ENCODE measurements at places on chromosomes 3 and 15. TPM values are rescaled to one million over a fixed set of nuclear protein-coding genes. Genes with fewer than 3 reads are reported as not detected.

- H3K27me3 ChIP-seq, result no peaks in the 10 kb centered on the region
- no peaks in the 10 kb centered on the region for H3K36me3 ChIP-seq
- peak; percentile 85 for DNase-seq
- H3K4me1 ChIP-seq, result peaks cover 33% of the 10 kb centered on the region
- H3K4me3 ChIP-seq, result no peak overlapping the region
- no peak overlapping the region for H3K27ac ChIP-seq
These were observed 370.6 kb upstream of the PROK2 start for GRCh38 chr3:72155391-72156064.

GRCh38 chr3:197546307-197547085 lies 9.3 kb downstream of the BDH1 start:
- peaks cover 25% of the 10 kb centered on the region for H3K4me1 ChIP-seq
- H3K27me3 ChIP-seq, result no peaks in the 10 kb centered on the region
- no peak for DNase-seq

Gene PRR20G
- total RNA-seq, result not detected

- H3K4me1 ChIP-seq, result peaks cover 44% of the 10 kb centered on the region
- DNase-seq, result no peak
- H3K36me3 ChIP-seq, result no peaks in the 10 kb centered on the region
- H3K4me3 ChIP-seq, result peak overlapping the region; percentile 17
- no peak overlapping the region for H3K27ac ChIP-seq
- H3K27me3 ChIP-seq, result no peaks in the 10 kb centered on the region
These were observed 64.8 kb upstream of the HEG1 start for GRCh38 chr3:125120379-125121122.

DNA sequence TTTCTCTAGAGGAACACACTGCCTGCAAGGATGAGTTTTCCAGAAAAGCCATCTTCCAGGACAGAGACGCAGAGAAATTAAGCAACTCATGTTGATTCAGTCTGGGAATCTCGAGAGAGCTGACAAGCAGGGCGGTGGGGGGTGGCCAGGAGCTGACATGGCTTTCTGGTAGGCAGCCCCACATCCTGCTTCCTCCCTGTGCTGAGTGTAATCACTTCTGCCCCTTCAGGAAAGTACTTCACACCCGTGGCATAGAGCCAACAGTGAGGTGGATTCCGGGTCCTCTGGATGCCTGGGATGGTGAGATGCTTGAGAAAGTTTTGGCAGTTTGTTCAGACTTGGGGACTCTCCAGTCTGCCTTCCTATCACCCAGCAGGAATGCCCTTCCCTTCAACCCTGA lies 221.1 kb downstream of the SLCO3A1 start:
- H3K4me1 ChIP-seq, result peaks cover 70% of the 10 kb centered on the region
- DNase-seq, result peak; percentile 80
- no peaks in the 10 kb centered on the region for H3K36me3 ChIP-seq

GRCh38 chr3:2968475-2968874 lies 141.7 kb downstream of the IL5RA start:
- no peaks in the 10 kb centered on the region for H3K27me3 ChIP-seq
- no peaks in the 10 kb centered on the region for H3K36me3 ChIP-seq
- no peak overlapping the region for H3K27ac ChIP-seq
- no peaks in the 10 kb centered on the region for H3K4me1 ChIP-seq
- DNase-seq, result no peak

Gene GOLGA8G
- not detected for total RNA-seq

DNA sequence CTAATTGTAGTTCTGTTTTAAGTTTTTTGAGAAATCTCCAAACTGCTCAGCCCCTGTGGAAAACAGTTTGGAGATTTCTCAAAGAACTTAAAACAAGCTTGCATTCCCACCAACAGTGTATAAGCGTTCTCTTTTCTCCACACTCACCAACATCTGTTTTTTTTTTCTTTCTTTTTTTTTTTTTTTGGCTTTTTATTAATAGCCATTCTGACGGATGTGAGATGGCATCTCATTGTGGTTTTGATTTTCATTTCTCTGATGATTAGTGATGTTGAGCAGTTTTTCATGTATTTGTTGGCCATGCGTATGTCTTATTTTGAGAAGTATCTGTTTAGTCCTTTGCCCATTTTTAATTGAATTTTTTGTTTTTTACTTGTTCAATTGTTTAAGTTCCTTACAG lies 73.1 kb upstream of the COL8A1 start:
- no peak overlapping the region for H3K27ac ChIP-seq
- DNase-seq, result no peak
- no peak overlapping the region for H3K4me3 ChIP-seq
- H3K4me1 ChIP-seq, result no peaks in the 10 kb centered on the region
- no peaks in the 10 kb centered on the region for H3K27me3 ChIP-seq

GRCh38 chr3:128112357-128112968 lies 11.1 kb downstream of the RUVBL1 start:
- no peak for DNase-seq
- peak overlapping the region; percentile 1 for H3K27ac ChIP-seq
- peaks cover 18% of the 10 kb centered on the region for H3K36me3 ChIP-seq

- H3K27me3 ChIP-seq, result no peaks in the 10 kb centered on the region
- H3K36me3 ChIP-seq, result no peaks in the 10 kb centered on the region
- H3K4me3 ChIP-seq, result no peak overlapping the region
- no peaks in the 10 kb centered on the region for H3K4me1 ChIP-seq
These were observed 89.5 kb downstream of the RAD18 start for GRCh38 chr3:8873740-8874139.

Gene RARB
- total RNA-seq, result 15.2 TPM

DNA sequence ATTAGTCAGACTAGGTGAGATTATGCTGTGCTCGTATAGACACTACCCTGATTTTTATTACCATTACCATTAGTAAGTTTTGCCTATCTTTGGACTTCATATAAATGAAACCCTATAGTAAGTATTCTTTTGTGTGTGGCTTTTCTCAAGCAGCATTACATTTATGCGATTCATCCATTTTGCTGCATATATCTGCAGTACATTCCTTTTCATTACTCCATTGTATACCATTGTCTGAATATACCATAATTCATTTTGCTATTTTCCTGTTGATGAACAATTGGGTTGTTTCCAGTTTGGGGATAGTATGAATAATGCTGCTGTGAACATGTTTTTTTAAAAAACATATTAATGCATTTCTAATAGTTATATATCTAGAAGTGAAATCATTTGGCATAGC lies 45.3 kb downstream of the TMEM212 start:
- no peaks in the 10 kb centered on the region for H3K27me3 ChIP-seq
- H3K27ac ChIP-seq, result no peak overlapping the region
- no peaks in the 10 kb centered on the region for H3K4me1 ChIP-seq
- DNase-seq, result no peak
- H3K4me3 ChIP-seq, result no peak overlapping the region
- H3K36me3 ChIP-seq, result no peaks in the 10 kb centered on the region

Gene CFAP100
- total RNA-seq, result not detected

GRCh38 chr15:68484696-68485400 lies 52.9 kb upstream of the ITGA11 start:
- no peaks in the 10 kb centered on the region for H3K27me3 ChIP-seq
- H3K4me3 ChIP-seq, result no peak overlapping the region
- no peaks in the 10 kb centered on the region for H3K36me3 ChIP-seq
- H3K27ac ChIP-seq, result peak overlapping the region; percentile 68
- DNase-seq, result no peak

DNA sequence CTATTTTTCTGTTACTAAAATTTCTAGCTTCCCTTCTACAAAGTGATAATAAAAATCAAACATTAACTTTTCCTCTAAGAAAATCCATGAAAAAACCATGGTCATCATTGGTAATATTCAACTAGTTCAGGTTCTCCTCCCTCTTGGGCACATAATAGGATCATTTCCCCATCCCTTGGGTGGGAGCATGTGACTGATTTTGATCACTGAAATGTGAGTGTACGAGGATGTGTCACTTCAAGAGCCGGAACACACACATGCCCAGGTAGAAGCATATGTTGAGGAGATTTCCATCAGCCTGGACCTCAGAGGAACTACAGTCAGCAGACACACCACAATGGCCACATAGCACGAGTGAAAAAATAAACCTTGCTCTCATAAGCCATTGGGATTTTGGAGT lies 36.1 kb downstream of the AP3S2 start:
- H3K4me3 ChIP-seq, result no peak overlapping the region
- H3K4me1 ChIP-seq, result peaks cover 3% of the 10 kb centered on the region
- peaks cover 24% of the 10 kb centered on the region for H3K36me3 ChIP-seq
- H3K27me3 ChIP-seq, result no peaks in the 10 kb centered on the region
- no peak overlapping the region for H3K27ac ChIP-seq

- no peak overlapping the region for H3K27ac ChIP-seq
- no peaks in the 10 kb centered on the region for H3K4me1 ChIP-seq
- H3K4me3 ChIP-seq, result no peak overlapping the region
- no peaks in the 10 kb centered on the region for H3K27me3 ChIP-seq
- peaks cover 97% of the 10 kb centered on the region for H3K36me3 ChIP-seq
These were observed 64.6 kb downstream of the DHX30 start for GRCh38 chr3:47867451-47868044.

DNA sequence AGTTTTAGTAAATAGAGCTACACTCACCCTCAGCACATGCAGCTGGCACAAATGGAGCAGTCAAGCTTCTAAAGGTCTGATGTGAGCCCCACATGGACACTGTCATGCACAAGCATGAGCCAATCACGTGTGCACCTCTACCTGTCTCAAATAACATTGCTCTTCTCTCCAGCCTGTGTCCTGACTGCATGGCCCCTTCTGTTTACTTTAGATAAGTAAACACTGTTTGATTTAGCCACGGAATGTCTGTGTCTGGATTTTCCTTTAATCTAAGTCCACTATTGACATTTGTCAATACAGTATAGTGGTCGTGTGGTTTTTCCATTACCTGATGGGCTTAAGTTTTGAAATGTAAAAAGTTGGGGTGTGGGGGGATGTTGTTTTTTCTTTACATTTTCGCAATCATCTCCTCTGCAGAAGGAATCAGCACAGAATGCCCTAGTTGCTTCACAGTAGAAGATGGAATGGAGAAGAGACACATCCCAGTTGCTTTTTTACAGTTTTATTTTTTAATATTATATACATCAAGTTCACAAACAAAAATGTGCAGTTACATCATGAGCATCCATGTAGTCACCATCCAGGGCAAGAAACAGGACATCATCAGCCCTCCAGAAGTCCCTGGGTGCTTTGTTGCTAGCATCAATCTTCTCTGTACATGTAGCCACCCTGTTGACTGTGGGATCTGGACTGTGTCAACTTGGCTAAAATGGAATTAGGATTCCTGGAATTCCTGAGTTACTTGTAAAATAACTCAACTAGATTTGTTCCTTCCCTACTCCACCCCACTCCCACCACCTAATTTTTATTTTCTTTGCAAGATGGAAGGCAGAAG lies 146.1 kb downstream of the UACA start:
- H3K4me1 ChIP-seq, result no peaks in the 10 kb centered on the region
- H3K27ac ChIP-seq, result no peak overlapping the region
- no peaks in the 10 kb centered on the region for H3K36me3 ChIP-seq
- no peak for DNase-seq
- H3K4me3 ChIP-seq, result no peak overlapping the region

Gene PROS1
- 77.7 TPM for total RNA-seq

DNA sequence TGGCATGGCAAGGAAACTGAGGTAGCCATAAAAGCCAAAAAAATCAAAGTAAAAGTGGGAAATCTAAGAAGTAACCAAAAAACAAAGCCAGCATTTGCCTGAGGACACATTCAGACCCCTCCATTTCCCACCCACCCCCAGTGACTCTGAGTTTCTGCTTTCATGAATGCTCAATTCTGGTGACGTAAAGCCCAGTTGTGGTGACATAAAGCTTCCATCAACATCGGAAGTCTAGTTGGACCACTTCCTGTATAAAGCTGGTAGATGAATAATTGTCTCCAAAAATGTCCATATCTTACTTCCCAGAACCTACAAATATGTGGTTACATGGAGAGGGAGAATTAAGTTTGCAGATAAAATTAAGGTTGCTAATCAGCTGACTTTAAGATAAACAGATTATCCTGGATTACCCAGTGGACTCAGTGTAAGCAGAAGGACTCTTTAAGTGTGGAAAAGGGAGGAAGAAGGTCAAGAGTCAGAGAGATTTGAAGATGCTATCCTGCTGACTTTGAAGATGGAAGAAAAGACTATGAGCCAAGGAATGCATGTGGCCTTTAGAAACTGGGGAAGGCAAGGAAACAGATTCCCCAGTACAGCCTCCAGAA lies 62.0 kb upstream of the ST3GAL6 start:
- no peak overlapping the region for H3K27ac ChIP-seq
- no peaks in the 10 kb centered on the region for H3K36me3 ChIP-seq
- H3K4me3 ChIP-seq, result no peak overlapping the region
- no peaks in the 10 kb centered on the region for H3K27me3 ChIP-seq
- no peaks in the 10 kb centered on the region for H3K4me1 ChIP-seq

Gene GOLGA8N
- total RNA-seq, result 6.0 TPM

DNA sequence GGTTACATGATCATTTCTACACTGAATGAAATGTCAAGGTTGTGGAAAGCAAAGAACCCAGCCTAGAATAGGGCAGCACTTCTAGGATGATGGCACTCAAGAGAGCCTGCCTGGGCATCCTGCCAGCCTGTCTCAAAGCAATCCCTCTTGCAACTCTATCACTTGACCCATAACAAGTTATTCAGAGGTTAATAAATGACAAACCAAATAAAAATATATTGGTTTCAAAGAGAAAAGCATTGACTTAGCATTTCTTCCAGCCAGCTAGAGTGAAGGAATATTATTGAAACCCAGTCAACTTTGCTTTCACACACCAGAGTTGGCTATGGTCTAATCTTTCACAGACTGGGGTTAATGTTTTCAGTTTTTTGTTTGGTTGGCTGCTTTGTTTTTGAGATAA lies 214.6 kb upstream of the UBE2E2 start:
- DNase-seq, result no peak
- no peaks in the 10 kb centered on the region for H3K4me1 ChIP-seq
- no peak overlapping the region for H3K4me3 ChIP-seq
- no peaks in the 10 kb centered on the region for H3K27me3 ChIP-seq
- no peak overlapping the region for H3K27ac ChIP-seq

GRCh38 chr3:134072881-134073582 lies 43.3 kb upstream of the SLCO2A1 start:
- DNase-seq, result no peak
- no peak overlapping the region for H3K27ac ChIP-seq
- no peaks in the 10 kb centered on the region for H3K36me3 ChIP-seq

Gene CPLX3
- total RNA-seq, result 1.1 TPM

DNA sequence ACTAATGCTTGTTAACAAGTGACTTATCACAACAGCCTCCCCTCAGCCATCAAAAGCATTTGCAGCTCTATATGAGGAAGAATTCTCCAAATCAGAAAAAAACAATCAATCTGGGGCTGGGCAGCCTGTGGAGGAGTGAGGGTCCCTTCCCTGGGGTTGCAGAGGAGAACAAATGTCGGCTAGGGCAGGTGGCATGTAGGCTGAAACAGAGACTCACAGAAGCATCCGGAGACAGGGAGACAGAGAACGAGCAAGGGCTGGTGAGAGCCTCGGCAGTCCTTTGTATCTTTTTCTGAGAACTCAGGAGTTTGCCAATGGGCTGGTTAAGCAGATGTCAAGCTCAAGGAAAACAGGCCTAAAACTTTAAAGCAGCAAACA lies 15.8 kb downstream of the ITGA11 start:
- no peaks in the 10 kb centered on the region for H3K4me1 ChIP-seq
- H3K4me3 ChIP-seq, result no peak overlapping the region
- H3K36me3 ChIP-seq, result no peaks in the 10 kb centered on the region
- no peak for DNase-seq
- H3K27ac ChIP-seq, result peak overlapping the region; percentile 58
- no peaks in the 10 kb centered on the region for H3K27me3 ChIP-seq

- H3K36me3 ChIP-seq, result peaks cover 24% of the 10 kb centered on the region
- no peaks in the 10 kb centered on the region for H3K4me1 ChIP-seq
- H3K27me3 ChIP-seq, result no peaks in the 10 kb centered on the region
- DNase-seq, result no peak
- H3K4me3 ChIP-seq, result peak overlapping the region; percentile 35
These were observed 849 bp downstream of the TRAK1 start for GRCh38 chr3:42092006-42092405.

GRCh38 chr3:16400106-16400931 lies 113.2 kb downstream of the RFTN1 start:
- DNase-seq, result no peak
- H3K4me3 ChIP-seq, result no peak overlapping the region
- peaks cover 45% of the 10 kb centered on the region for H3K4me1 ChIP-seq
- peak overlapping the region; percentile 29 for H3K27ac ChIP-seq
- no peaks in the 10 kb centered on the region for H3K36me3 ChIP-seq
- no peaks in the 10 kb centered on the region for H3K27me3 ChIP-seq
